ENCODE measurements at places on chromosomes 3 and 15. TPM values are rescaled to one million over a fixed set of nuclear protein-coding genes. Genes with fewer than 3 reads are reported as not detected.

DNA sequence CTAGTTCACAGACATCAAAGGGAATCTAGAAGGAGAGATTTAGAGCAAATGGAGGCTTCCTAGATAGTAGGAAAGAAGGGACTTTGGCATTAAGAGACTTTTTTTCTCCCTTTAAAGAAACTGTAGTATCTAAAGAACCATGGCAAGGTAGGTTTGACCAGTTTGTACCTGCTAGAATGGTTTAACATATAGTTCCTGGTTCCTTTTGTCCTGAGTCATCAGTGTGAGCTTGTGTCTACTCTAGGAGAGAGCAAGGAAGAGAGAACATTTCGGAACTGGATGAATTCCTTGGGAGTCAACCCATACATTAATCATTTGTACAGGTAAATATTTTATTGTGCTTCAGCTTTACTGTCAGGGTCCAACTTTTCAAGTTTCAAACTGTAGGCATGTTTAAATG, 29.6 kb upstream of the TRPC1 start:
- H3K4me3 ChIP-seq: no peak overlapping the region
- H3K36me3 ChIP-seq: no peaks in the 10 kb centered on the region
- DNase-seq: no peak
- H3K27me3 ChIP-seq: peaks cover 4% of the 10 kb centered on the region
- no peak overlapping the region for H3K27ac ChIP-seq
- no peaks in the 10 kb centered on the region for H3K4me1 ChIP-seq

- H3K4me3 ChIP-seq: no peak overlapping the region
- H3K27ac ChIP-seq: no peak overlapping the region
- no peak for DNase-seq
These were observed 188.5 kb downstream of the NFKBIZ start for GRCh38 chr3:102037791-102038190.

DNA sequence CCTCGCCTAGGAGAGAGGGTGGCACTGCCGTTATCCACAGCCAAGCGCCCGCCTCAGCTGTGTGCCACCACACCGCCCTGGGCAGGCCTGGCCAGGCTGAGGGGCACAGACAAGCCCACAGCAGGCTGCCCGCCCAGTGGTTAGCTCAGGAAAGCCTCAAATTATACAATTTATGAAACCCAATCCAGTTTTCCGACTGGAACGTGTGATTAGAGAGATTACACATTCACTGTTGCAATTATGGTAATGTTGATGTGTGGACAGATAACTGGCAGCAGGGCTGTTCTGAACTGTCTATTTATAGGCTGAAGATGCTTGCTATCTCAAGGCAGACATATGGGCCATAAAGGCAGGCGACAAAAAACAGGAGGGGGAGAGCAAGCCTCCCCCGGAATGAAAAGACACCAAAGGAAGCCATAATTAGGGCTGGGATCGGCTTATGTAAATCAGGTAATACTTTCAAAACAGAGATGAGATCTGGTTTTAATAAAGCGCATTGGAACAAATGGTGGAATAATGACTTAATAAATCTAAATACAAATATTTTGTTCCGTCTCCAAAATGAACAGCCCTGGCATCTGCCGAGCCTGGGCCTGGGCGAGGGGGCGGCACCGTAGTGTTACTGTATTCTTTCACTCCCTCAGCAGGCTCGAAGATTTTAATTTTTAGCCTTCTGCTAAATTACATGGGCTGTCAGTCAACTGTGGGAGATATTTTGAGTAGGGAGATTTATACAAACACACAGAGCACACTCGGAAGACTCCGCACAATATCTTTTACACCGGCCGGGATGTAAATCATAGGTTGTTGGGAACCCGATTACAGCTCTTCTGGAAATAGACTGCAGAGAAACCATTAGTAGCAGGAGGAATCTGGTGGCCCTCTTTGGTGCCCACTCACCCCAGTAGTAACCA, 103.1 kb upstream of the TLE3 start:
- H3K4me3 ChIP-seq: no peak overlapping the region
- peaks cover 11% of the 10 kb centered on the region for H3K4me1 ChIP-seq
- H3K27me3 ChIP-seq: no peaks in the 10 kb centered on the region
- H3K27ac ChIP-seq: no peak overlapping the region
- H3K36me3 ChIP-seq: no peaks in the 10 kb centered on the region

GRCh38 chr3:151210676-151211381, 7.8 kb upstream of the GPR171 start:
- H3K36me3 ChIP-seq: no peaks in the 10 kb centered on the region
- H3K27ac ChIP-seq: no peak overlapping the region
- peaks cover 15% of the 10 kb centered on the region for H3K4me1 ChIP-seq

DNA sequence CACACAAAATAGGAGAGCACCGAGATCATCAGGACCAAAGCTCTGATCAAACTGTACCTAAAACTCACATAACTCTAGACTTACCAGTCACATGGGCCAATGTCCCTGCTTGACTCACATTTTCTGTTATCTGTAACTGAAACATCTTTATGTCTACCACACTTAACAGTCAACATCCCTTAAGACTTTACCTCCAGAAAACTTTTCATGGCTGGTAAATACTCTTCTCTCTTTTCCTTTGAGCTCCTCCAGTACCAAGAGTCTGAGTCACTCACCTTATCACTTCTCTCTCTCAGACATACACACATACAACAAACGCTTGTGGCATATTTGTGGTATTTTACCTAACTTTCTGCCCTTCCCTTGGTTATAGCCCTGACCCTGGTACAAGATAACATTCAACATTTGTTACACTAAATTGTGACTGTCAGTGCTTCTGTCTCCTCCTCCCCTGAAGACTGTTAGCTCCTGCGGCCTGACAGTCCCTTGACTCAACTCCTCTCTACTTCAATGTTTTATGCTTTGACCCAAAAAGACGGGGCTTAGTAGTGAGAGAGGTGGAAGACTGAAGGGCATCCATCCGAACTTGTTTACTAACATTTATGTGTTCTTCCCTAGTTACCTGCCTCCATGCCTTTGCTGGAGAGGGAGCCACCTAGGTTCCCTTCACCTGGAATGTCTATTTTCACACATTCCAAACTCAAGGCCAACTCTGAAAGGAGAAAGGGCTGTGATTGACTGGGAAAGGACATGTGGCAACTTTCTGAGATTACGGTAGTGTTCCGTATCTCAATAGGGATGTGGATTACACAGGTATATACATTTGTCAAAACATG, 3.7 kb upstream of the EFHB start:
- no peak overlapping the region for H3K27ac ChIP-seq
- H3K4me1 ChIP-seq: no peaks in the 10 kb centered on the region
- H3K36me3 ChIP-seq: no peaks in the 10 kb centered on the region
- H3K4me3 ChIP-seq: no peak overlapping the region

DNA sequence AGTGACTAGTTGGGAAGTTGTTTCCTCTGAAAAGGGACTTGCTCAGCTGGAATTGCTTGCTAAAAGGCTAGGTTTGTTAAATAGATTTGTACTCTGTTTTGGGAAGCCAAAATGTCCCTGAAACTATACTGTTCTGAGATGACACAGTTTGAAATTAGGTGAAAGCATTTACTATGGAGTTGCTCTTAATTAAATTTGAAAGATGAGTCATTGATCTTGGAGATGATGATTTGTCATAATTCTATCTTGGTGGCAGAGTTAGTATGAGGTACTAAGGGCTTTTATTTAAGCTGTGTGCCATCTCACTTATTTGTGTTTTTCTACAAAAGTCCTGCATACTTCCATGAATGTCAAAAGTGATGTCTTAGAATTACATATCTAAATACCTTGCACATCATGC, 320.9 kb downstream of the PTPRG start:
- no peak overlapping the region for H3K4me3 ChIP-seq
- no peak for DNase-seq
- H3K4me1 ChIP-seq: no peaks in the 10 kb centered on the region
- no peaks in the 10 kb centered on the region for H3K27me3 ChIP-seq

GRCh38 chr15:40755812-40756208, 756 bp upstream of the RMDN3 start:
- H3K27ac ChIP-seq: peak overlapping the region; percentile 81
- H3K4me3 ChIP-seq: peak overlapping the region; percentile 90
- H3K27me3 ChIP-seq: no peaks in the 10 kb centered on the region
- peaks cover 10% of the 10 kb centered on the region for H3K36me3 ChIP-seq
- DNase-seq: no peak
- H3K4me1 ChIP-seq: peaks cover 26% of the 10 kb centered on the region

DNA sequence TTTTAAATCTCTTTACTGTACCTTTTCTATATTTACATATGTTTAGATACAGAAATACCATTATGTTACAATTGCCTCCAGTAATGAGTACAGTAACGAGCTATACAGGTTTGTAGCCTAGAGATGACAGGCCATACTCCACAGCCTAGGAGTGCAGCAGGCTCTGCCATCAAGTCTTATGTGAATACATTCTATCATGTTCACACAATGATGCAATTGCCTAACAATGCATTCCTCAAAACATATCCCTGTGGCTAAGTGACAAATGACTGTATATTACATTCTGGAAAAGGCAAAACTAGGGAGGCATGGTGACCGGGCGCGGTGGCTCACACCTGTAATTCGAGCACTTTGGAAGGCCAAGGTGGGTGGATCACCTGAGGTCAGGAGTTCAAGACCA, 192.4 kb upstream of the IGF1R start:
- no peaks in the 10 kb centered on the region for H3K27me3 ChIP-seq
- no peak for DNase-seq
- no peak overlapping the region for H3K4me3 ChIP-seq
- no peaks in the 10 kb centered on the region for H3K36me3 ChIP-seq

DNA sequence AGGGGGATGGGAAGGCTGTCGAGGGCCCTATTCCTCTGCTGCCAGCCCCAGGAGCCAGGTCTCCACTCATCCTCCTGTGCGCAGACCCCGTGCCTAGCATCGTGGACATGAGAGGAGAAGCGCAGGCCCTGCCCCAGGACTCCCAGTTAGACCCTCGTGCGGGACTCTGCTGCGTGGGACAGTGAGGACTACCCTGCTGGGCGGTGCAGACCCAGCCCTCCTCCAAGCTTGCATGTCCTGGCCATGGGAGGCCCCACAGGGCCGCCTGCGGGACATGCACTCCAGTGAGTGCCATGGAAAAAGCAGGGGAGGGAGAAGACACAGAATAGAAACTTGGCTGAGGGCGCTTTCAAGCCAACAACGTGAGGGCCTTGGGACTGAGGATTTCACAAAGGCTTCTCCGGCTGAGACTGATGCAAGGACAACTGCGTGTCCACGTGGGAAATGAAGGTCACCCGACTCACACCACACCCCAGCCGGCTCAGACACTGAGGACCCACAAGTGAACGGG, 62.6 kb upstream of the IQSEC1 start:
- no peaks in the 10 kb centered on the region for H3K4me1 ChIP-seq
- H3K4me3 ChIP-seq: no peak overlapping the region
- H3K27me3 ChIP-seq: no peaks in the 10 kb centered on the region
- no peaks in the 10 kb centered on the region for H3K36me3 ChIP-seq

- DNase-seq: no peak
- no peaks in the 10 kb centered on the region for H3K27me3 ChIP-seq
- no peak overlapping the region for H3K27ac ChIP-seq
- no peaks in the 10 kb centered on the region for H3K36me3 ChIP-seq
- H3K4me3 ChIP-seq: no peak overlapping the region
These were observed 407.1 kb upstream of the CFAP20DC start for GRCh38 chr3:59456852-59457485.

DNA sequence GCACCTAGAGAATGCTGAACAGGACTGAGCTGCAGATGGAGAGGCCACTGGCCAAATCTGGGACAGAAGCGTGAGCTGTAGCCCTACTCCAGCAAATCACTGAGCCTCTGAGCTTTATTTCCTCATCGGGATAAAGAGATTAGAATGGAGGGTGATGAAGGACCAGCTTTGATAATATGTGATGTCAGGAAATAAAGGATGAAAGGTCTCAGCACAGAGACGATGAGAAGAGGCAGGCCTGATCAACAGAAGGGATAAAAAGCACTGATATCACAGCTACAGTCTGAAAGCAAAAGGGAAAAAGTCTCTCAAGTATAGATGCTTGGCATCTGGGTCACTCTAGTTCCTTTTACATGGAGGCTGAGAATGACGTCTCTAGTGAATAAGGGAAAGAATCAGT, 70.0 kb downstream of the DHX30 start:
- no peak overlapping the region for H3K27ac ChIP-seq
- H3K27me3 ChIP-seq: no peaks in the 10 kb centered on the region
- H3K4me3 ChIP-seq: no peak overlapping the region
- no peaks in the 10 kb centered on the region for H3K4me1 ChIP-seq
- H3K36me3 ChIP-seq: peaks cover 61% of the 10 kb centered on the region

- no peak for DNase-seq
- no peaks in the 10 kb centered on the region for H3K27me3 ChIP-seq
- no peak overlapping the region for H3K27ac ChIP-seq
- no peak overlapping the region for H3K4me3 ChIP-seq
- H3K4me1 ChIP-seq: no peaks in the 10 kb centered on the region
These were observed 30.3 kb downstream of the UMPS start for GRCh38 chr3:124760601-124761000.

- H3K4me3 ChIP-seq: no peak overlapping the region
- no peaks in the 10 kb centered on the region for H3K27me3 ChIP-seq
- no peak for DNase-seq
- no peak overlapping the region for H3K27ac ChIP-seq
- no peaks in the 10 kb centered on the region for H3K36me3 ChIP-seq
These were observed 389.8 kb downstream of the NR2F2 start for GRCh38 chr15:96720251-96720650.

GRCh38 chr3:132972333-132972732, 65.9 kb upstream of the TMEM108 start:
- no peak overlapping the region for H3K27ac ChIP-seq
- DNase-seq: no peak
- no peaks in the 10 kb centered on the region for H3K27me3 ChIP-seq
- H3K4me3 ChIP-seq: no peak overlapping the region
- H3K36me3 ChIP-seq: no peaks in the 10 kb centered on the region
- no peaks in the 10 kb centered on the region for H3K4me1 ChIP-seq

ZNF620 gene
- total RNA-seq: 2.4 TPM

CLCN2 gene
- 4.7 TPM for total RNA-seq

REC114 gene
- total RNA-seq: not detected

SLC51B gene
- total RNA-seq: not detected

FURIN gene
- total RNA-seq: 62.5 TPM

PKM gene
- 332 TPM for total RNA-seq

CCDC39 gene
- not detected for total RNA-seq

NAA50 gene
- total RNA-seq: 70.2 TPM

Measured in CD4-positive, CD25-positive, alpha-beta regulatory T cell (primary cell).